ENCODE measurements at places on chromosomes 7 and 10.

DNA sequence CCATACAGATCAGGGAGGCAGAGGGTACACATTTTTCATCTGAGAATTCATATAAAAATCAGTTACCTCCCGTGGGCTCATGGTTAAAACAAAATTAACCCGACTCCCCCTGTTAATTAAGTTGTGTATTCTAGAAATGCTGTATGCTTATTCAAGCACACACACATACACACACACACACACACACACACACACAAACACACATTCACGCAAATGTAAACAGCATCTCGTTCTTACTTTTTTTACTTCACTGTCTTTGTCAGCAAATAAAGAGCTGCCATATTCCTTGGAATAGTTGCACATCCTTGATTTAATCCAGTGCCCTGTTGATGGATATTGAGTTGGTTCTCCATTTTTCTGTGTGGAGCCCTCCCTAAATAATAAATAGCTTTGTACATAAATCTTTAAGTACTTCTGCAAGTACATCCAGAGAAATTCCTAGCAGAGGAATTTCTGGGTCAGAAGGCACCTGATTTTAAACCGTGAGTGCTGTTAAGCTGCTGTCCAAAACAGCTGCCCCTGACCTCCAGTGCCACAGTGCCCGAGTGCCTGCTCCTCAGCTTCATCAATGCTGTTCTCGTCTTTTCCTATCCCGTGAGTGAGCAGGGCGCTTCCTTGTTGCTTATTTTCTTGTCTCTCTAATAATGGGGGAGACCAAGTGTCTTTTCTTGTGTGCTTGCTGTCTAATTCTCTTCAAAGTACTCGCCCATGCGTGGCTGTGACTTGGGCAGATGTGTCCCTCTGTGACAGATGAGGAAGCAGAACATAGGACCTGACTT, 117.2 kb downstream of the RGS10 start:
- DNase-seq, result no peak

DNA sequence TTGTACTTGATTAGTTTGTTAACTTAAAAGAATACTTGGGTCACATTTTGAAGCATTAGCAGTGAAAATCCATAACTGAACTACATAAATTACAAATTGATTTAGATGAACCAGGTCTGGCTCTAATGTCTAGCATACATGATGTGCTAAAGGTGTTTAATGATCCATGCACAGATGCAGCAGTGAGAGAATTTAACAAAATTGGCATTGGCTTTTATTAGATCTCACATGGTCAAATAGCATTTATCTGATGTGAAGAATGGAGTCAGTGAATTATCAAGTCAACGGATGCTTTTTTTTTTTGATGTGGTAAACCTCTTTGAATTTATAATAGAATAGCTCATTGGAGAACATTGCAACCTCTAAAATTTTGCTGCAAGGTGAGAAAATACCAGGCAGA, 293.0 kb upstream of the POT1 start:
- no peak for DNase-seq

GRCh38 chr10:70758757-70759514, 26.2 kb downstream of the TBATA start:
- peak; percentile 75 for DNase-seq

- DNase-seq, result no peak
Observed at GRCh38 chr7:155531681-155532080, 14.7 kb downstream of the CNPY1 start.

DNA sequence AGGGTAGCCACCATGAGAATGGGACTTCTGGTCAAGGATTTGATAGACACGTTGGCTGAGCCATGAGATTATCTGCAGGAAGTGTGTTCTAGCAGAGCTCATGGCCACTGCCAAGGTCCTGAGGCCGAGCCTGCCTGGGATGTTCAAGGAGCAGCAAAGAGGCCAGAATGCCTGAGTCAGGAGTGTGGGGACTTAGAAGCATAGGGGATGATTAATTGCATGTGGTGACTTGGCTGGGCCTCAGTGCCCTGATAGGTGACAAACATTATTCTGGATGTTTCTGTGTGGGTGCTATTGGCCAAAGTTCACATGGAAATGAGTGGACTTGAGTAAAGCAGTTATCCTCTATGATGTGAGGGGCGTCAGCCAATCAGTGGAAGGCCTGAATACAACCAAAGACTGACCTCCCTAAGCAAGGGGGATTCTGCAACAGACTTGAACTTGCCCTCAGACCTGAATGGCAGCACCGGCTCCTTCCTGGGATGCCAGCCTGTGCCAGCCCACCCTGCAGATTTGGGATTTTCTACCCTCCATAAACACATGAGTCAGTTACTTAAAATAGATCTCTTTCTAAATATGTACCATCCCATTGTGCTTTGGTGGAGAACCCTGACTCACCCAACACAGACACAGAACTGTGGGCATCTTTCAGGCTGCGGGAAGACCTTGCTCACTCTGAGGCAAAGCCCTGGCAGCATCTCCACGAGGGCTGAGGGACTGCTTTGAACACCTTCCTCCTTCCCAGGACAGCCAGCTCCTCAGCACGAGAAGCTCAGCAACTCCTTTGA, 363.9 kb upstream of the MGMT start:
- no peak for DNase-seq

- no peak for DNase-seq
Observed at GRCh38 chr7:55570218-55570873, 2.0 kb downstream of the VOPP1 start.

GRCh38 chr10:44662051-44662450, 249.1 kb upstream of the TMEM72 start:
- no peak for DNase-seq

DNA sequence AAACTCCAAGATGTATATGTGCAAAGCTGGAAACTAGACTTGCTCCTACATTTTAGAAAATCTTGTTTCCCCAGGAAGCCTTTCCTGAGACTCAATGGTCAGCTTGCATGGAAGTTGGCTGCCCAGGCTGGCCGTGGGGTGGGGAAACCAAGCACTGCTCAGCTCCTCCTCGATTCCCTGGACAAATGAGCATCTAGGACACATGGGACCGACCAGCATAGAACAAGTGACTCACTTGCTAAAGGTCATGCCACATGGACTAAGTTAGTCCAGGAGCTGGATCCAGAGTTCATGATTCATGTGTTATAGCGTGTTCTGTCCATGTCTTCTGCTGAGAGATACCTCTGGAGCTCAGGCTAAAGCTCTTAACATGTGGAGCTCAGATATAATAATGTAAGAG, 6.2 kb downstream of the FAM180A start:
- DNase-seq, result no peak

DNA sequence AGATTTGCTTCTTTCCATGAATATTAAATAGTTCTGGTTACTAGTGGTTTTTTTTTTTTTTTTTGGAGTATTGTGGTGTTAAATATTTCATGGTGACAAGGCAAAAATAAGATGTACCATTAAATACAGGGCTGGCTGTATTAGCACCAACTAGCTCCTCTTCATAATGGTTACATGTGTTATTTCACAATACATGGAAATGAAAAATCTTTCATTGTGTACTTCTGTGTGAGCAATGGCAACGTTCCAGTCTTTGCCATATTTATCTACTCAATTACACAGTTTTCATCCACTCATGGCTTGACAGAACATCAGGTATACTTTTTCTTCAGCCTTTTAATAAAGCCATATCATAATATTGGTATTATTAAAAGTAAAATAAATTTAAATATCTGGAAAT, 394.7 kb upstream of the GRM3 start:
- DNase-seq, result no peak

GRCh38 chr7:32890793-32891042, 842 bp downstream of the KBTBD2 start:
- no peak for DNase-seq

- no peak for DNase-seq
Observed at GRCh38 chr7:55192723-55193122, 172.4 kb upstream of the LANCL2 start.

GRCh38 chr10:91596825-91597196, 36.1 kb downstream of the PPP1R3C start:
- no peak for DNase-seq

DNA sequence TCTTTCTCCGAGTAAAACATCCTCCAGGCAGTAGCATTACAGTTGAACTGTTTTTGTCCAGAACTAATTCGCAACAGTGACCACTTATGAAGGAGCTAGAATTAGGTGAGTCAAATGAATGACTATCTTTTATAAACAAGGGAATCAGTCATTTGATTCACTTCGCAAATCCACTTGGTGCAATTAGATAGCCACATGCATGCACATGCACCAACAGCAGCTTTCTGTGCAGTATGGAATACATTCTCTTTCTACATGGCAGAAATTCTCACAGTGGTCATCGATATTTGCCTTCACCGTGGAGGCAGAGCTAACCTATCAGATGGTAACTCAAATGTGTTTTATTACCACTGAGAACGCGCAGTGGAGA, 118.8 kb downstream of the CDK6 start:
- DNase-seq, result no peak

GRCh38 chr10:21289271-21289670, 236.2 kb downstream of the SKIDA1 start:
- DNase-seq, result no peak

GRCh38 chr10:35843524-35844181, 201.6 kb upstream of the FZD8 start:
- no peak for DNase-seq

DNA sequence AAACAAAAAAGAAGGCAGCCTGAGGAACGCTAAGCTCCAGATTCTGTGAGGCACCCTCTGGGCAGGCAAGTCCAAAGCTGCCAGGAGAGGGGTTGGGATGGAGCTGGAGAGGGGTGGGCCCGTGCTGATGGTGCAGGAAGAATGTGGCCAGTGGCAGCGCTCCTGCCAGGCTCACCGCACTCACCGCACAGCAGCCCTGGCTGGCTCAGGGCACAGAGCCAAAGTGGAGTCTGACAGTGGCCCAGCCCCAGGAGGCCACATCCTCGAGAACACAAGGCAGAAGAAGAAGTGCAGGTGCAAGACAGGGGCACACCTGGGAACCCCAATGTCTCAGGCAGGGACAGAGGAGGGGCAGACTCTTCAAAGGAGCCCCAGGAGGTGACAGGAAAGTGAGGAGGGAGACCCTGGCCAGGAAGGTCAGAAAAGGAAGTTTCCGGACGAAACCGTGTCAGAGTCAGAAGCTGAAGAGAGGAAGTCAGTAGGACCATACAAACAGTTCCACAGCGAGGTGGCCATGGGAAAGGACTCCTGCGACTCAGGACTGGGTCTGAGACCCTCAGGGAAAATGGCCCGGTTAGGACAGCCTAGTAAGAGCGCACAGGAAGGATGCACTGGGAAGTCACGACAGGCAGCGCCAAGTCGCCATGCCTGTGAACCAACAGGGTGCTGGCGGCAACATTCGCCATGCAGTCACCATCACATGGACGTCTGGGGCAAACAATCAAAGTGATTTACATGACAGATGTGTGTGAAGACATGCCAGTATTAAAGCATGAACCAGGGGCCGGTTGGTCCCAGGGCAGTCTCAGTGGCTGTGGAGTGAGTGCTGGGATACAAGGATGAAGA, 54.4 kb downstream of the COBL start:
- DNase-seq, result no peak

DNA sequence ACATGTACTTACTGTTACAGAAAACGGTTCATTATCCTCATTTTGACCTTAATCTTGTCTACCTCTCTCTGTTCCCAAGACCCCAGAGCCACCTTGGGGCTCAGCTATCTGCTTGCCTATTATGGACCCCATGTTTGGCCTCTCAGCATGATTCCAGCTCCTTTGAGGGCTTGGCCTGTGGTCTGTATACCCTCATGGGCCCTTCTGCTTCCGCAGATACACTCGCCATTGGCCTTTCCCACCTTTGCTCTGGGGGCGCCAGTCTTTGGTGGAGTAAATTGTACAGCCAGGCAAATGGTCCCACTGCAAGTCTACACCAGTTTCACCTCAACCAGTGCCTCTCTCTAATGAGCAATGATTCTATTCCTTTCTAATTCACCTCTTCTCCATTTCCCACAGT, 109.2 kb upstream of the ZNF746 start:
- DNase-seq, result no peak

GRCh38 chr10:52526251-52526823, 212.3 kb downstream of the DKK1 start:
- DNase-seq, result no peak

DNA sequence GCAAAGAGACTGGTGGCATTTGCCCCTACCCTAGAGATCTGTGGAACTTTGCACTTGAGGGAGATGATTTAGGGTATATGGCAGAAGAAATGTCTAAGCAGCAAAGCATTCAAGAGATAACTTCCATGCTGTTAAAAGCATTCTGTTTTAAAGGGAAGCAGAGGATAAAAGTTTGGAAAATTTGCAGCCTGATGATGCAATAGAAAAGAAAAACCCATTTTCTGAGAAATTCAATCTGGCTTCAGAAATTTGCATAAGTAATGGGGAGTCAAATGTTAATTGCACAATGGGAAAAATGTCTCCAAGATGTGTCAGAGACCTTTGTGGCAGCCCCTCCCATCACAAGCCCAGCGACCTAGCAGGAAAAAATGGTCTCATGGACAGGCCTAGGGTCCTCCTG, 361.7 kb downstream of the ANKRD7 start:
- no peak for DNase-seq

DNA sequence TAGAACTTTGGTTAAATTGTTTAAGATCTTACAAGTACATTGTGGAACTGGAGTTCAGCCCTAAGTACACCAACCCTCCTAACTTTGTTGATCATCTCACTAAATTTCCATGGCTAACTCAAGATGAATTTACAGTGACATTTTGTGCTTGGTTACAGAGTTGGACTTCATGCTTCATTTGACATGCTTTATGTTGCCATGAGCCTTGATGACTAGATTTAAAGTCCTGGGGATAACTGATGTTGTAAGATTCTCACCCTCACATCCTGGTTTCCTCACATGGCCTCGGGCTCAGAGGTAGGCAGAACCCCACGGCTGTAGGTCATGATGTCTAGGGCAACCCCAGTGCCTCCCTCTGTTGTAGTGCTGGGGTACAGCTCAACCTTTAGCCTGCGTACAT, 397.2 kb upstream of the IGFBP3 start:
- DNase-seq, result no peak

- no peak for DNase-seq
Observed at GRCh38 chr10:124500757-124501156, 39.1 kb downstream of the LHPP start.

- DNase-seq, result no peak
Observed at GRCh38 chr10:76297358-76297757, 865.9 kb downstream of the LRMDA start.

GRCh38 chr10:58797356-58797755, 284.7 kb downstream of the BICC1 start:
- no peak for DNase-seq

GRCh38 chr10:50426485-50426884, 175.2 kb upstream of the ASAH2 start:
- DNase-seq, result no peak

DNA sequence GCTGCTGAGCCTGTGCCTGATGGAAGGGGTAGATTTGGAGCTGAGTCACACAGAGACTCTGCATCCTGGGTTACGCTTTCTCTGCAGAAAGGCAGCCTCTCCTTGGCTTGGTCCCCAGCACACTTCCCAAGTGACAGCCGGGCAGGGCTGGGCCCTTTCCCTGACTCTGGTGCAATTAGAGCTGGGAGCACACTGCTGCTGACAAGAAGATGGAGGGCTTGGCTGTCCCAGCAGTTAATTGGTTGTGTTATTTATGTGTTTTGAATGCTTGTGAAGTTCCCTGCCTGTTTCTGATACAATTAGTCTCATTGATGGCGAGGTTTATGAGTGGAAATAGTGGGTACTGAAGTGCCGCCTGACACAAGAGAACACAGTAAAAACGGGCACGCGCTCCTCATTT, 123.6 kb downstream of the TCERG1L start:
- no peak for DNase-seq
